Stimulated activated CD4-positive, alpha-beta T cell treated with anti-CD3 and anti-CD28 coated beads, Interleukin-4, amount 100 ng/mL, for 1 hour (primary cell): ENCODE measurements at places on chromosomes 4 and X.

DNA sequence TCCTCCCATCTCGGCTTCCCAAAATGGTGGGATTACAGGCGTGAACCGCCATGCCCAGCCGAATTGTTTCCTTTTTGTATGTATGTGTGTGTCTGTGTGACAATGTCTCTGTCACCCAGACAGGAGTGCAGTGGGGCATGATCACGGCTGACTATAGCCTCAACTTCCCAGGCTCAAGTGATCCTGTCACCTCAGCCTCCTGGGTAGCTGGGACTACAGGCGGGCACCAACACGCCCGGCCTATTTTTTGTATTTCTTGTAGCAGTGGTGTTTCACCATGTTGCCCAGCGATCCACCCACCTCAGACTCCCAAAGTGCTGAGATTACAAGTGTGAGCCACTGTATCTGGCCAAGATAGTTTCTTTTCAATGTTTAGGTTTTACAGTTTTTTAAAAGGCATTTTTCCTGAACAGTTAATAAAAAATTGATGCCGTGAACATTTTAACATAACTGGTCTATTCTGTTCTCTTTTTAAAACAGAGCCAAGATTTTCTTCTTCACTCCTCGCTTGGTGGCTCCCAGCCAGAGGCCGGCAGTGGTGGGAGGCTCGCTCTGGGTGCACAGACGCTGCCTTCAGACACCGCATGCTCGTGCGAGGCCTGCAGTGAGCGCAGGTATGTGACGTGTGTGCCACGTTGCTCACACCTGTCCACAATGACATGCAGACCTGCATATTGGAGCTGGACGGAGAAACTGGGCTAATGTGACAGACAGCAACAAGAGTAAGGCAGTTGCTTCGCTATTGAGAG lies 88.5 kb downstream of the FAM193A start:
- no peak for DNase-seq

DNA sequence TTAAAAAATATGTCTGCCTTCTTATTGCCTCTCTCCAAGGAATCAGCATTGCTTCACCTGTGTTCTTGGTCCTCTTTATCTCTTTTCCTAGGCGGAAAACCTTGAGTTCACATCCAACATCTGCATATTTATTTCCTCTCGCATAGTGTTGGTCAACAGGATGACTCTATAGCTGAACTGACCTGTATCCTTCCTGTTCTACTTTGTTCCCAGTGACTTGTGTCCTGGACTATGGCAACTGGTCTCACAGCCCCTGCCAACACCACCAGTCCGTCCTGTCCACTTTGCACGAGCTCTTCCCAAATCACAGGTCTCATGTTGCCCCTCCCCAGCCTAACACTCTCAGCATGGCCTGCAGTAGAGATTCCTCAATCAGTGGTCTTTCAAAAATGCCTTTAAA lies 2.0 kb downstream of the DIPK2B start:
- no peak for DNase-seq

- DNase-seq: no peak
Observed at GRCh38 chrX:12977761-12978204, 2.9 kb downstream of the TMSB4X start.

DNA sequence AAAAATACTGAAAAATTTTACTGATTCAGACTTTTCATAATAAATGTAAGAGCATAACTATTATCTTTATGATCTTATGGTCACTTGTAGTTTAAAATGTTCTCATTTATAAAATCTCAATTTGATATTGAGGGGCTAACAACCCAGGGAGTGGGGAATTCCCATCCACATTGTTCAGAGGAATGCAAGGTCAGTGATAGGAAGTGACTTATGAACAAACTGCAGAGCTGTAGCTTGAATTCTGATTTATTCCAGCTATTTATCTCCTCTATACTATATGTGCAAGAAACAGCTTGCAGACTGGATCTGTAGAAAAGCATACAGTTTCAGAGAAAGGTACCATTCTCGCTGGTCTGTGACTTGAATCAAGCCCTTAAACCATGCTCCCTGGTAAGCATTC lies 61.6 kb downstream of the SEC24D start:
- DNase-seq: no peak

- no peak for DNase-seq
Observed at GRCh38 chr4:153748378-153748777, 11.4 kb downstream of the RNF175 start.
